ENCODE measurements at places on chromosomes 3 and 15.

DNA sequence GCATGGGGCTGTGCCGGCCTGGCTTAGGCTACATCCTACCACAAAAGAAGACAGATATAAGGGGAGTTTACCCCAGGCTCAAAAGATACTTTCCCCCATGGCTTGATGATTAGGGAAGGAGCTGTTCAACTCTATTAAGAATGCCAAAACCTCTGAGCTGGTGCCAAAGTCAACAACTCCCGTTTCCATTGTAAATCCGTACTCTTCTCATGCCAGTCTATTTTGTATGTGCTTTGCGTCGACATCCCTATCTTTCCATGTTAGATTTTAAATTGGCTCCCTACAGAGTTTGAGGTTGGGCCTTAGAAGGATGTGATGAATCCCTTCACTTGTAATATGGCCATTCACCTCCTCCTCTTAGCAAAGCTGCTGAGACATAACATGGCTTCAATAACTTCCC, 46.9 kb downstream of the RLBP1 start:
- no peak for DNase-seq

DNA sequence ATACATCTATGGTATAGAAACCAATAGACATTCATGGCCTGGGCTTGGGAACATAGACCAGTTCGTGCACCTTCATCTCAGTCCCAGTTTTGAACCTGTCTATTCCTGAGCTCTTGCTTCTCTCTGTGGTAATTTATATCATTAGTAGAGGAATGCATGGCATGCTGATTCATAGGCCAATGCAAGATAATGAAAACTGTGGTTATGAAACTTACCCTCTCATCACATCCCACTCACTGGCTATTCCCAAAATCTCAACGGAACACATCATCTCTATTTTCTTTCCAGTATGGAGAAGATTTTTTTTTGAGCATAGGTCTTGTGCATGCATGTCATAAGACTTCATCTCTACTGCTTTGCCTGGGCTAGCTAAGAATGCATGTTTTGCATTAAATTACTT, 18.7 kb upstream of the P2RY12 start:
- no peak for DNase-seq

DNA sequence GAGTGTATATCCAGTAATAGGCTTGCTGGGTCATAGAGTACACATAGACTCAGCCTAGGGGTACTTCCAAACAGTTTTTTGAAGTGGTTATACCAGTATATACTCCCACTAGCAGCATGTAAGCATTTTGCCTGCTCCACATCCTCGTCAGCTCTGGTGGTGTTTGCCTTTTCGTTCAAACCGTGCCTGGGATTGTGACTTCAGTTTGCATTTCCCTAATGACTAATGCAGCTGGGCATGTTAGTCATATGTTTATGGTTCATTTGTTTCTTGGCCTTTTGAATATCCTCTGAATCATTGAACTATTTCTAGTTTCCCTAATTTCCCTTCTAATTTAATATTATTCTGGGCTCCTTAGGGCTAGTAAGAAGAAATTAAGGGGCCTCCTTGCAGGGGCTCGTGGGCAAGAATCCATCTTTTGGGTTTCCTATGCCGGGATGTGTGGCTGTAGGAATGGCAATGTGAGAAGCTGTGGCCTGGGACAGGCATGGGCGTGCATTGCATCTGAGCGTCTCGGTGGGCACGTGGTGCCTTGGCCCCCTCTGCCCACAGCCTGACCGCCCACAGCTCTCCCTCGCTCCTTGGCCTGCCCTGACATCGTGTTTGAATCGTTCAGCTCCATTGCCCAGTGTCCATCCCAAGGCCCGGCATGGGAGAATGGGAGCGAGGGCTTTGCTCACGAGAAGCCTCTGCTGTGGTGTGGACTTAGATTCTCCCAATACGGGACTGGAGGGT, 26.4 kb downstream of the FAH start:
- no peak for DNase-seq

- no peak for DNase-seq
Observed at GRCh38 chr3:195715134-195715533, 5.6 kb upstream of the MUC20 start.

DNA sequence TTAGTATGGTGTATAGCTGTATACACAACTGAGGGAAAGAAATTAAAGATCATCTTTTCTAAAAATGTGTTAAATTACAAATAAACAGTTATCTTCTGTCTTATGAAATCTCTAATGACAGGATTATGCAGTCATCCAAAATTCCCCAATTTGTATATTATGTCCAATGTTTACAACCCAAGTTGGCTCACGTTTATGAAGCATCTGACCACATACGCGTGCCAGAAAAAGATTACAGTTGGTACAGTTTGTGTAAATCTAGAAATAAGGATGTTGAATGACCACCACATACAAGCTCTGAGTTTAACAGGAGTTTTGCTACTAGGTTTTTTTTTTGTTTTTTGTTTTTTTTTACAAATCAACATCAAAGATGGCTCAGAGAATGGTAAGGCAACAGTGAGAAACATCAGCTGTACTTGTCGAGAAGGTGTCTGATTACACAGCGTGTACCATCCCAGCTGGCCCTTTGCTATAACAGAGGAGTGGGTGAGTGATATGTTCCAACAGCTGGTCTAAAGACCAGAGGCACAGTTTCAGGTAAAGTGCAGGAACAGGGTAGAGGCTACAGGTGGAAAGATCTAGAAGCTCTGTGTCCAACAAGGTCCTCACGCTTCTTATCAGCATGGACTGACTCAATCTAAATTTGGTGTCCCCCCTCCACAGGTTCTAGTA, 47.1 kb downstream of the USF3 start:
- no peak for DNase-seq

GRCh38 chr3:9914011-9914410, 2.9 kb upstream of the IL17RC start:
- DNase-seq = no peak

DNA sequence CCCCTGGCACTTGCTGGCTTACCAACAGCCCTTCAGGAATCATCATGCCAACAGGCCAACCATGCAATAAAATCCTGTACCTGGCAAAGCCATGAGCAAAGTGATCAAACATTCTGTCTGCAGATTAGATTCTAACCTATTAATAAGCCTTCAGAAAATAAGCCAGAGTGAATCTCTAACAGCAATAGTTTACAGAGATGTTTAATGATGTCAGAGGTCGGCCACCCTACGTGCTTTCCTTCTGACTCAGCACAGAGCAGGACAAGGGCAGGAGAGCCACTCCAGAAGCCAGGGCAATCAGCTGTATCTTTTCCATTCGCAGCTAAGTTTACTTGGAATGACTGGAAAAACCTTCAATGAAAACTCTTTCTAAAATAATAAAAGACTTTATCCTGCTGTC, 13.1 kb downstream of the COL8A1 start:
- no peak for DNase-seq

- no peak for DNase-seq
Observed at GRCh38 chr3:113113361-113113760, 98.0 kb upstream of the BOC start.

- DNase-seq = no peak
Observed at GRCh38 chr3:14750650-14751049, 68.1 kb upstream of the FGD5 start.

- DNase-seq = peak; percentile 49
Observed at GRCh38 chr3:10467904-10468612, 37.3 kb downstream of the ATP2B2 start.

- DNase-seq = no peak
Observed at GRCh38 chr15:95134431-95135110, 903.2 kb downstream of the MCTP2 start.

DNA sequence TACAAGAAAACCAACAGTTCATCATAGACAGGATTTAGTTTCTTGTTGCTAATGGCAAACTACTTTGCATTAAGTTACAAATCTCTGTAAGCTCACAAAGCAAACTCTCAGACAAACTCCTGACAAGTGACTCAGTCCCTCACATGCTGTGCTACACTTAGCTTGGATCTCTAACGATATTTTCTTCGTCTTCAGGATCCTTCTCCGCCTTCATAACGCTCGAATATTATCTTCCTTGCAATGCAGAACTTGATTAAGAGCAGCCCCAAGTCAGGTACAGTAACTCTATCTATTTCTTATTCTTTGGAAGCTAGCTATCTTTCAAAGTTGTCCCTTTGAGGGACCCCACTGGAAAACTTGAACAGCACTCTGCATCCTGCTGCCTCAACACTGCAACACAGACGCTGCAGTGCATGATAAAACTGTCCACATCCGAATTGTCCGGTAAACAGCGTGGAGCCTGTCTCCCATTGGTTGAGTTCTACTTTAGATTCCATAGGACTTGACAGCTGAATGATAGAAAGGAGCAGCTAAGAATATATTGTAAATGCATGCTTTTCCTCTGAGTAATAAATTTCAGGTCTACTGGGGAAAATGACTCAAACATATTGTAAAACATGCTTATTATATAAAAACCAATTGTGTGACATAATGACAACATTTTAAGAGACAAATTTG, 61.3 kb downstream of the UACA start:
- no peak for DNase-seq

DNA sequence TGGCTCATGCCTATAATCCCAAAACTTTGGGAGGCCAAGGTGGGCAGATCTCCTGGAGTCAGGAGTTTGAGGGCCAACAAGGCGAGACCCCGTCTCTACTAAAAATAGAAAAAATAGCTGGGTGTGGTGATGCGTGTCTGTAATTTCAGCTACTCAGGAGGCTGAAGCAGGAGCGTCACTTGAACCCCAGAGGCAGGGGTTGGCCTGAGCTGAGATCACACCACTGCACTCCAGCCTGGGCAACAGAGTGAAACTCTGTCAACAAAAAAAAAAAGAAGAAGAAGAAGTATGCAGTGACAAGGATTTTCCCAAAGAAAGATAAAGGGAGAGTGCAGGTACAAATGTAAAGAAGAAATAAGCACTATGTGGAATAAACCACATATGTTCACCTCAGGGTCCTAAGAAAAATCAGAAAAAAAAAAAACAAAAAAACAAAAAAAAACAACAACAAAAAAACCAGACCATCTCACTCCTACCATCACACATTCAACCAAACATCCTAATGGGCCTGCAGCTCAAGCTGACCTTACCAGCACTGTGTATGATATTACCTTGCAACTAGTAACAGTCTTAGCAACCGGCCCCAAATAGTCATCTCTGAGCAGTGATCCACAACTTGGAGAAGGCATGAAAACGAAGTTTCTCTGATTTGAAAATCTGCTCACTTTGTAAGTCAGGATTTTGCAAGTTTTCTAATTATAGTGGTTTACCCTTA, 296.7 kb upstream of the PROK2 start:
- DNase-seq = no peak

- DNase-seq = no peak
Observed at GRCh38 chr3:191369616-191370010, 39.3 kb upstream of the UTS2B start.

- DNase-seq = no peak
Observed at GRCh38 chr15:59556380-59556779, 55.2 kb upstream of the GCNT3 start.

DNA sequence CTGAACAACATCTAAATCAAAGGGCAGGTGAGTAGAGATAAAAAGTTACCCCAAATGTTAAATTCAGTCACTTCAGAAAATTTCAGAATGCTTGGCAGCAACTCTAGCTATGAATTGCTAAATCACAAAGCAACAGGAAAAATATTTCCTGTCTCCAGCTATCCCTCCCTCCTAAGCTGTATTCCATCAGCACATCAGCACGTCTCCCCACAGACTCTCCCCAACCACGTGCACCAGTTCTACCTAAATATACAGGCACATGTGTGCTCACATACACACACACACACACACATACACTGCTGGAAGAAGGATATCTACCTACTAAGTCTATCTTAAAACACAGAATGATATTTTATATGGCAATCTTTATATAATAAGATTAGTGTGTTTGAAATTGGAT, 177.1 kb upstream of the ARHGEF26 start:
- DNase-seq = no peak

- DNase-seq = no peak
Observed at GRCh38 chr15:48696627-48697312, 51.3 kb upstream of the FBN1 start.

GRCh38 chr3:178156301-178156700, 379.9 kb upstream of the KCNMB2 start:
- DNase-seq = no peak

GRCh38 chr3:38029400-38030125, at the start of gene PLCD1:
Gene PLCD1 (minus strand): TSS chr3:38029642. CDS start chr3:38029539, 103 bp downstream.
- no peak for DNase-seq

- no peak for DNase-seq
Observed at GRCh38 chr3:171284308-171285075, 175.7 kb downstream of the TNIK start.

GRCh38 chr3:45551214-45552010, 43.1 kb upstream of the LIMD1 start:
- DNase-seq = no peak

DNA sequence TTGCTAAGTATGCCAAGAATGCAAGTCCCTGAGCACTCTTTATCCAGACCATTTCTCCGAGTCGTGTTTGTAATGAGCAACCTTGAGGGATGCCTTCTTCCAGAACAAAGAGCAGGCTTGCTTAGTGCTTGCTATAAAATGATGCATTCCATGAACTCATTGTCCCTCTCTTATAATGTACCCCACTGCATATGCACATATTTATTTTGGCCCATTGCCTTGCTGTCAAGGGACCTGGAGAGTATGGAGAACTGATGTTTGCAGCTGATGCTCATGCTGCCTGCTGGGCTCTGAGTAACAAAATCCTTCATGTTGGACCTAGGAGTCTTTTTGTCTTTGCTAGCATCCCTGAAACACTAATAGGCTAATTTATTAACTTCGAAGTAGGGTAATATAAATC, 97.8 kb upstream of the AADACL2 start:
- no peak for DNase-seq

DNA sequence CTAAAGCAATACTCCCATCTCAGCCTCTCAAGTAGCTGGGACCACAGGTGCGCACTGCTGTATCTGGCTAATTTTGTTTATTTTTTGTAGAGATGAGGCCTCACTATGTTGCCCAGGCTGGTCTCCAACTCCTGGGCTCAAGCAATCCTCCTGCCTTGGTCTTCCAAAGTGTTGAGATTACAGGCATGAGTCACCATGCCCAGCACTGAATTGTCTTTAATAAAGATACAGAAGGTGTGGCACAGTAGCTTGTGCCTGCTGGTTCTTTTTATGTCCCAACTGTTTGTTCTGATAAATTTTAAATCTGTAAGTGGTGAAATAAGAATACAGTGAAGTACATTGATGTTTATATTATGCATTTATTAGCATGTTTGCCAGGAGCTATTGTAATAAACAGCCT, 20.6 kb upstream of the TRAK1 start:
- no peak for DNase-seq

- no peak for DNase-seq
Observed at GRCh38 chr15:92035961-92036360, 182.5 kb downstream of the SLCO3A1 start.

- no peak for DNase-seq
Observed at GRCh38 chr15:87293031-87293430, 963.5 kb downstream of the NTRK3 start.

- DNase-seq = no peak
Observed at GRCh38 chr15:66827039-66827697, 125.1 kb downstream of the SMAD6 start.

DNA sequence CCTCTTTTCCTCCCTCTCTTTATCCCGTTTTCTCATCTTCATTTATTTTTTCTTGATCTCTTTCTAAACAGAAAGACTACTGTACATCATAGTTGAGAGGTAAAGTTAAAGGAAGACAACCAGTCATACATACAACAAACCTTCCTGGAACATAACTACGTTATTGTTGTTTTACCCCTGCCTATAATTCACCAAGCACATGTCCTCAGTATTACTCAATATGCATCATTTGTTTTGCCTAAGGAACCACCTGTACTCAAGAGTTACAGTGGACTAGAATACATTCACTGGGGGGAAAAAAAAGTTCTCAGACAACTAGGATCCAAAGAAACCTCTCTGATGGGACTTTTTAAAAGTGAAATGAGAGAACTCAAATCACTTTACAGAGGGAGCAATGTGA, 344.7 kb upstream of the RBMS3 start:
- DNase-seq = no peak

GRCh38 chr15:98444138-98444537, 204.2 kb upstream of the IGF1R start:
- no peak for DNase-seq

All from NCI-H1694 treated with DMSO at 0.1 percent for 48 hours (cell line).